Stimulated activated CD4-positive, alpha-beta T cell treated with anti-CD3 and anti-CD28 coated beads, Interleukin-1b, Interleukin-23, amount 100 ng/mL, for 1 hour (primary cell): ENCODE measurements at places on chromosomes 2 and 18.

- no peak for DNase-seq
Observed at GRCh38 chr2:46873604-46874068, 42.0 kb downstream of the MCFD2 start.

DNA sequence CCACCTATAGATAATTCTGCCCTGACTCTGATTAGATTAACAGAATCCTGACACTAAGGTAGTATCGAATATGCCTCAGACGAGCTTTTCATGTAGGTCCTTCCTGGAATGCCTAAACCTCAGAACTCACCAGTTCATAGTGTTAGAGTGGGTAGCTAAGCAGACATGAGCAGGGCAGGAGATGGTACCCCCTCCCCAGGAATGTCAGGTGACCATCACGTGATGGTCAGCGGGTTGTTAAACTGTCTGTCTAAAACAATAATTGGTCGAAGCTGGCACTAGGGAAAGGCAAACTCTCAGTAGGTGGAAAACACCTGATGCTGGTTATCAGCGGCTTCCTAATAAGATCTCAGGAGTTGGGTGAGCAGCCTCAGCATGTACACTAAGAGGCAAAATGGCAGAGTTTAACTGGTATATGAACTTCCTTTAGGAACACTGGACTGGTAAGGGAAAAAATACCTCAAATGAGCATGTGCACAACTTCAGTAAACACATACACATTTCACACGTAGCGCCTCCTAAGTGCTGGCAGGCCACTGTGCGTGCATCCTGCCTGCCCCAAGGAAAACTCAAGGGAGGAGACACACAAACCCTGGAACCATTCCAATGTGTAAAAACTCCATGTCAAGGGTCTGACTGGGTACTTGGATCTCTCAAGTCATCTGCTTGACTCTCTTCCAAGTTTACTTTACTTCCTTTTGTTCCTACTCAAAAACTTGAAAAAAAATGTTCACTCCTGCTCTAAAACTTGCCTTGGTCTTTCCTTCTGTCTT is 339.5 kb downstream of the GULP1 start:
- no peak for DNase-seq

DNA sequence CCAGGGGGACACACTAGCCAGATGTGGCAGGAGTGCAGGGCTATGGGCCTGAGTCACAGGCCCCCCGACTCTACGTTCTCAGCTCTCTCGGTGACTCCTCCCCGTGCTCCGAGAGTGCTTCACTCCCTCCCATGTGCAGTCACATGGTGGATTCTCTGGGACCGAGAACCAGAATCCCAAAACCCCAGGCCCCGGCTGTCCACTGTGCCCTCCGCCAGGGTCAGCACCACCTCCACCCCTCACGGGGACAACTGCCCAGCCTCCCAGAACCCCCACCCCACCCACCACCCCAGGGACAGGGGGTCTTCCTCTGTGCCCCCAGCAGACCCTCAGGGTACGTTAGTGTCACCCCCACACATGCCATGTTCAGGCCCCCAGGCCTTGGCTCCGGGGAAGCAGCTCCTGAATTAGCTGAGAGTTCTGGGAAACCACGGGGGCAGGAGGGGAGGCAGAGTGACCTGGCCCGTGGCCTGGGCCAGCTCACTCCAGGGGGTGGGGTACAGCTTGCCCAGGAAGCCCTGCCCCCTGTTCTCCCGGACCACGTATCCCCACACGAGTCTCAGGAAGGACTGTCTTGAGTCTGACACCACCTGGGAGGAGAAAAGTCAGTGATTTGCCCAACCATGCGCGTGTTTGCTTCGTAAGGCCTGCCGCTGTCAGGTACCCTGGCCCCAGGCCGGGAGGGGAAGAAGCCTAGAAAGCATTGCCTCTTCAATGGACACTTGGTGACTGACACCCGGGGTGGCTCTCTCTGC is 4.4 kb downstream of the RAMP1 start:
- no peak for DNase-seq

GRCh38 chr2:57434972-57435371 is 611.6 kb upstream of the VRK2 start:
- no peak for DNase-seq

GRCh38 chr2:38281095-38281742 is 95.9 kb downstream of the ATL2 start:
- DNase-seq, result no peak

DNA sequence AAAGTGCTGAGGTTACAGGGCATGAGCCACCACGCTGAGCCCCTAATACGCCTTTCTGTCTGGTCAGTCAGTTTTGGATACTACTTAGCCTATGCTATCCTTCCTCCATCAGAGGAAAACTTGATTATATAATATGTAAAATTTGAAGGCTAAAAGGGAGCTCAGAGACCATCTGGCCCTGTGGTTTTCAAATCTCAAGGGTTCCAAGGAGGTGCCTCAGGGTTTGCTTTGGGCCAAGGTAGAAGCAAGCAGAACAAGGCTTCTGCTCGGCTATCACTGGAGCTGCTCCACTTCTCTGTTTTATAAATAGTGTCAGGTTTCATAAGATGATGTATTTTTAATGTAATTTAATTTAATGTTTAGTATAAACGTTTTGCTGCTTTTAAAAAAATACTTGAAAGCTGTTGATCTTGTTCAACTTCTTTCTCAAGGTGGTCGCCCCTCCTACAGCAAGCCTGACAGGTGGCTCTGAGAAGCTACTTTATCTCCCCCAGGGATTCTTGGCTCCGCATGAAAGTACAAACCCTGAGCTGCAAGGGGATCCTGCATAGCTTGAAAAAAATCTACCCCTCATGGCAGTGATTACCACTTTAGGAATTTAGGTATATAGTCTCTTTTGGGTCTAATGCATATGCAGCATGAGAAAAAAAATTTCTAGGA is 290.3 kb downstream of the CNTNAP5 start:
- no peak for DNase-seq
